Activated CD4-positive, alpha-beta T cell treated with anti-CD3 and anti-CD28 coated beads, Interleukin-2, amount 50 U/mL, for 24 hours (primary cell): ENCODE measurements at places on chromosomes 2 and 18.

- DNase-seq = no peak
These were observed 743 bp downstream of the XPO1 start for GRCh38 chr2:61537277-61537949.

- DNase-seq = no peak
These were observed 13.6 kb downstream of the NMS start for GRCh38 chr2:100483895-100484294.

DNA sequence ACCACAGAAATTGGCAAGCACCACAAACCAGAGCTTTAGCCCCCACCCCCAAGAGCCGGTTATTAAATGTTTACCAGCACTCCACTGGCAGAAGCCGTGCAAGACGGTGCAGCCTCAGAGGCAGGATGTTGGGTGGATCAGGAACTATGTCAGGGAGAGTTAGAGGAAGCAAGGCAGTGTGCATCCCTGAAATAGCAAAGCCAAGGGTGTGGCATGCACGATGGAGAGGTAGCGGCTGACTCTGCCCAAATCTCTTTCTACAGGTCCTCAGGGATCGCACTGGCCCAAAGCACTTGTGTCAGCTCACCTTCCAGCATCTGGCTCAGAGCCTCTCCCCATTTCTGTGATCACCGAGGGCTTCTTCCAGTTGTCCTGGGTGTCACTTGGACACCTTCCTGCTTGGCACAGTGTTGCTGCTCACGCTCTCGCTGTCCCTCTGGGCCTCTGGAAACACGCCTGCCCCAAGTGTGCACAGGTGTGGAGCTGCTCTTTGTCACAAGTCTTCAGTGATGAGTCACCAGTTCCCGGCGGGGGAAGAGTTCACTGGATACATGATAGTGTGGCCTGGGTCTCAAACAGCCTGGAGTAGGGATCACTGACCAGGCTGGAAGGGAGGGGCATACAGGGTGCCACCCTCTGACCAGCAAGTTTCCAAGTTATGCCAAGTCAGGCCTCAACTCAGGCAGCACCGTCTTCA is 17.3 kb upstream of the B3GNT7 start:
- DNase-seq = no peak

- DNase-seq = no peak
These were observed 35.8 kb downstream of the SKOR2 start for GRCh38 chr18:47215554-47216138.

DNA sequence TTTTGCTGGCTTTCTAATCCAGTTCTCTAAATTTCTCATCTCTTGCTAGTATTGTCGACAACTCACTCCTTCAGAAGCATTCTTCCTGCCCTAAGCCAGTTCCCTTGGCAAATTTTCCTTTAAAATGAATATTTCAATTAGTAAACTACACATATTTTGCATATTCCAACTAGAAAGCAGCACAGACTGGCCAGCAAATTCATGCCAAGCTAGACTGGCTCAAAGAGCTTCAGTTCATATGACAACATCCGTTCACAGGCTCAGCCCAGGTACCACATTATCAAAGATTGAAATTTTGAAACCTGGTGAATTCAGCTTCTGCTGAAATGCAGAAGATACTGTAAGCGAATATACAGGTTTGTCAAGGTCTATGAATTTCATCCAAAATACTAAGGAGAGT is 64.5 kb downstream of the AFF3 start:
- DNase-seq = no peak

DNA sequence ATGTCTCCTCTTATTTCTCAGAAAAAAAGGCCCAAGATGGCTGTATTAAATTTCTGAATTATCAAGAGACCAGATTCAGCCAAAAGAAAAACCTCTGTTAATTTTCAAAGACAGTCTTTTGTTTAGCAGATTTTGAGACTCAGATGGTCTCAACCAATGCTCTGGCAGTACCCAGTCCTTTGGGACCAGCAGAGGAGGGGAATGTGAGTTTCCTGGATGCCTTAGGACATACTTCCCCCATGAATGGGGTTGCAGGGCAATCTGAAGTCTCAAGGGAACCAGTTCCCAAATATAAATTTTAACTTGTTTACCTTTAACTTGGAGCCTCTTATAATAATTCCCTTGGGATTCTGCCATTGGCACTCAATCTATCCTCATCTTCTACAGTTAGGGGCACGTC is 107.8 kb upstream of the ZNF521 start:
- DNase-seq = no peak
